Daoy (cell line): ENCODE measurements at places on chromosomes 1 and 21. TPM values are rescaled to one million over a fixed set of nuclear protein-coding genes. Genes with fewer than 3 reads are reported as not detected.

The SSR2 gene
- total RNA-seq = 657 and 799 TPM in 2 replicates

The ETV3L gene
- not detected in 2 replicates for total RNA-seq

The NT5C1A gene
- total RNA-seq = not detected in 2 replicates

The RHCE gene
- total RNA-seq = 0.23 and 0.65 TPM in 2 replicates

The OR2T29 gene
- not detected in 2 replicates for total RNA-seq

The TMEM269 gene
- total RNA-seq = 0.03 TPM in 1 of 2 replicates, not detected in the other

- no peak for DNase-seq
These were observed 22.1 kb downstream of the OMA1 start for GRCh38 chr1:58524353-58524945.

DNA sequence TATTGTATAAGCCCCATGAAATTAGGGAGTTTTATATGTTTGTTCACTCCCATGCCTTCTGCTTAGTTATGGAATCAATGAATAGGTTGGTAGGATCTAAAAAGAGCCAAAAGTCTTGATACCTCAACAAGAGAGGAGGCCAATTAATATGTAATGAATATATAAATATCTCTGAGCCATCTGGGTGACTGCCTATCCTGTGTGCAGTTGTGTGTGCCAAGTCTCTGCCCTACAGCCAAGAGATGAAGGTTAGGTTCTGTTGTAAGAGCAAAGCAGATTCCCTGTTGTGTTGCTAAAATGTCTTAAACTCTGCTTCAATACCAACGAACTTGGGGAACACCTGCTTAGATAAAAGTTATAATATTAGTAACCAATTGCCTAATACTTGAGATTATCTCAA lies 61.8 kb upstream of the GORAB start:
- DNase-seq = no peak

DNA sequence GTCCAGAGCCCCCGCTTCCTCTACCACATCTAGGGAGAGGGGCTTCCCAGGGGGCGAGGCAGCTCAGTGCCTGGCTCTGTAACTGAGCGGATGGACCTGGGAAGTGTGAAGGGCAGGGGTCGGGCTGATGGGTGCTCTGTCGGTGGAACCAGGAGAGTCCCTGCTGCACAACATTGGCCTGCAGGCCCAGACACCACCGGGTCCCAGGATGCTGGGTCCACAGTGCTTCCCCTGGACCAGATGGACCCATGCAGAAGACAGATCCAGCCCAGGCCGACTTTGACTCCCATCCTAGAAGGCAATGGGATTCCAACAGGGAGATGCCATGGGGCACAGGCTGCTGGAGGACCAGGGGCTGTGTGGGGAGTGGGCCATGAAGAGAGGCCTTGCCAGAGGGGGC lies 212.9 kb downstream of the GRIK3 start:
- no peak for DNase-seq

- DNase-seq = peak; percentile 60
These were observed 2.8 kb upstream of the HAPLN2 start for GRCh38 chr1:156616463-156616862.

DNA sequence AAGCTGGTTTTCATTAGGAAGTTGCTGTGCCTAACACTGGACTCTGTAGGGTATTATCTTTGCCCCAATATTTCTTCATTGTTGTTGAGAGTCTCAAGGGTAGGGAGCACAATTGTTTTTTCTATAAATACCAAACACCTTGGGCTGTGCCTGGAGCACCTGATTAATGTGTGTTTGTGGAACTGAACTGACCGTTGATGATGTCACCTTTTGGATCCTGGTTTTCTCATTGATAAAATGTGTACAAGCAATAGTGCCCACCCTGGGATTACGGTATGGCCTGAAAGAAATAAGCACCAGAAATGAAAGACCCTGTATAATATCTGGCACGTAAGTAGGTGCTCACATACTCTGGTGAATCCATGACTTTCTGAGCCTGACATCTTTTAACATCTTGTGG lies 39.3 kb downstream of the KCNA2 start:
- DNase-seq = no peak

- DNase-seq = no peak
These were observed 58.2 kb downstream of the ITSN1 start for GRCh38 chr21:33700491-33700890.

DNA sequence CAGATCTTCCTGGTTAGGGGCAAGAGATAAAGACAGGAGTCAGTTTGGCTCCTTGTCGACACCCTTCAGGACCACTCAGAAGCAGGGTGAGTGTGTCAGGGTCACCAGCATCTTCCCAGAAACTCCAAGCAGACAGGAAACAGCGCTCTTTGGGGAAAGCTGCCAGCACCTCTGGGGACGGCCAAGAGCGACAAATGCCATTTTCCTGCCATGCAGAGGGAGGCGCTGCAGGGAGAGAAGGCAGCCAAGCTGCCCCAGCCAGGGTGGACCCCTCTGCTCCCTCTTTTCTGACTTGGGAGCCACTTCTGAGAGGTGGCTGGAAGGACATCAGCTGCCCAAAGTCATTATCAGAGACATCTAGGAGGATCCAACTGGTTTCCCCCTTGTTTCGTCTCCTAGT lies 29.0 kb downstream of the SIM2 start:
- DNase-seq = no peak

GRCh38 chr1:87888446-87888845 lies 559.8 kb downstream of the LMO4 start:
- no peak for DNase-seq

DNA sequence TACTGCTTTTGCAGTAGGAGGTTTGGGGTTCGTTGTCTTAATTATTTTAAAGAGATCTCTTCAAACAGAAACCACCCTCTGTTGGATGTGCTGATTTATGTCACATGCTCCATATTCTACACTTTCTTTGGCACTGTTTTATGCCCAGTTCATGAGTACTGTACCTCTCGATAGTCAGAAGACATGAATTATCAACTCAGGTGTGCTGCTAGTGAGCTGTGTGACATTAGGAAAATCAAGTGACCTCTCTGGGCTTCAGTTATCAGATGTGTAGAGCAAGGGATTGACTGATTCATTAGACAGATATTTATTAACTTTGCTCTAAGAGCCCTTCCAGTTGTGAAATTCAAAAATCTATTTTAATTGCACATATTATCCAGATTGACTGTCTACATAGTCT lies 2.1 kb upstream of the AHCTF1 start:
- DNase-seq = no peak

DNA sequence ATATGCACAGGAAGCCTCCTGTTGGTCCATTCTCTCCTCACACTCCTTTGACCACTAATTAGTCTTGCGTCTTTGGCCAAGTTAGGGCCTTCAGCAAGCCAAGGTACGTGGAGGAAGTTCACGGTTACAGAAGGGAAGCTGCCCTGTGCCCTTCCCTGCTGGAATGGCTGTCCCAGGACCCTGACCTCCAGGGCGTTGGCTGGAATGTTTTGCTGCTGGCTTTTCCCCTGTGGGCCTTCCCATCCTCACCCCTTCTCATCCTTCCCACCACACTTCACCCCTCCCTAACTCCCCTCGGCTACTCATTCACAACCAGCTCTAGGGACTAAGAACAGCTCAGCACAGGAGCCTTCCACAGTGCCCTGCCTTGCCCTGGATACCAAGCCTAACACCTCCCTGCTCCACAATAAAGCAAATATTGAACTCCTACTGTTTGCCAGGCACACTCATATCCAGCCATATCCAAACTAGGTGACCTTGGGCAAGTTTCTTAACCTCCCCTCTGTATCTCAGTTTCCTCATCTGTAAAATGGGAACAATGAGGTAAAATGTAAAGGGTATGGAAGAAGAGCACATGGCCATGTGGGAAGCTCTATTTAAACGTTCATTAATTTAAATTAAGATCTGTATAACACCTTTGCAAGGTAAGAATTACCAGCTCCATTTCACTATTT lies 8.8 kb upstream of the CDCP2 start:
- DNase-seq = no peak

- DNase-seq = no peak
These were observed 58.4 kb upstream of the PARP1 start for GRCh38 chr1:226466296-226466695.

GRCh38 chr1:176702901-176703300 lies 239.9 kb downstream of the PAPPA2 start:
- DNase-seq = no peak

GRCh38 chr1:175152006-175152652 lies 40.4 kb downstream of the KIAA0040 start:
- peak; percentile 53 for DNase-seq

- peak; percentile 33 for DNase-seq
These were observed 7.8 kb downstream of the SLC41A1 start for GRCh38 chr1:205805082-205805711.
